Progenitor cell of endocrine pancreas (in vitro differentiated cells): ENCODE measurements at places on chromosomes 4 and X. TPM values are rescaled to one million over a fixed set of nuclear protein-coding genes. Genes with fewer than 3 reads are reported as not detected.

GPR50 gene
- 0.29 and 0.64 TPM in 2 replicates for total RNA-seq

ARMCX1 gene
- total RNA-seq: 29.6 and 31.6 TPM in 2 replicates

PABPC1L2B gene
- not detected in 2 replicates for total RNA-seq

TBC1D9 gene
- total RNA-seq: 36.4 and 37.4 TPM in 2 replicates

OTC gene
- 0.31 TPM in 1 of 2 replicates, not detected in the other for total RNA-seq

DMRTC1 gene
- total RNA-seq: 0.60 and 1.8 TPM in 2 replicates

CASP3 gene
- total RNA-seq: 29.6 and 33.9 TPM in 2 replicates

TMEM47 gene
- total RNA-seq: 16.8 and 19.1 TPM in 2 replicates

NOX1 gene
- total RNA-seq: not detected in 2 replicates

ARL9 gene
- 0.19 and 0.38 TPM in 2 replicates for total RNA-seq

CT45A10 gene
- not detected in 2 replicates for total RNA-seq
